ENCODE measurements at places on chromosomes 16 and 17. TPM values are rescaled to one million over a fixed set of nuclear protein-coding genes. Genes with fewer than 3 reads are reported as not detected.

DNA sequence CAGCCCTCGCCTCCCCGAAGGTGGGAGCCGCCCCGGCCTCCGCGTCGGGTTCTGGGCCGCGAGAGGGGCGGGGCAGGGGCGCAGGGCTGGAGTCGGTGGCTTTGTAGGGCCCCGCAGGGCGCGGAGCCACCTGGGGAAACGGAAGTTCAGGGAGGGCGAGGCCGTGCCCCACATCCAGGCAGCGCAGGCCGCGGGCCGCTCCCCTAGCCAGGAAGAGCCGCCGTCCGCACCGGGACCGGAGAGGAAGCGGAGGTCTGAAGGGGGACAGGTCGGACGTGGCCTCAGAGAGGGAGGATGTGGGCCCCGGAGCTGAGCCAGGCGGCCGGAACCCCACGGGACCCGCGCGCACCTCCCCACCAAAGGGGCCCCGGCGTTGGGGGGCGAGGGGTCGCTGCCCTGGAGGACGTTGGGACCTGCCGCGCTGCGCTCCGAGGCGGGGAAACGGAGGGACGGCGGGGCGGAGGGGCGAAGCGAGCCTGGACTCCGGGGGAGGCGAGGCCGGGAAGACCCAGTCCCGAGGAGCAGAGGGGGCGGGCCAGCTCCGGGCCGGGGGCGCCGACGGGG is 482 bp upstream of the SLC16A3 start:
- DNase-seq: no peak

DNA sequence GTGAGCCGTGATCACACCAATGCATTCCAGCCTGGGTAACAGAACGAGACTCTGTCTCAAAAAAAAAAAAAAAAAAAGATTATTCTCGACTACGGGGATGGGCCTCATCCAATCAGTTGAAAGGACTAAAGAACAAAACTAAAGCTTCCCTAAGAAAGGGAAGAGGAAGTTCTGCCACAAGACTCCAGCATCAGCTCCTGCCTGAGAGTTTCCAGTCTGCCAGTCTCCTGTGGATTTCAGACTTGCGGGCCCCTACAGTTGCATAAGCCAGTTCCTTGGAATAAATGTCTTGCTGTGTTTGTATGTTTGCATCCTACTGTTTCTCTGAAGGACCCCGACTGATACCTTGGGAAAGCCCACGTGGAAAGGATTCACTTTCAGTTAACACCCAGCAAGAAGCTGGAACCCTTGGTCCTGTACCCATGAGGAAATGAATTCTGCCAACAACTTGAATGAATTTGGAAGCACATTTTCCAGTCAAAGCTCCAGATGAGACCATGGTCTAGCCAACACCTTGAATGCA is 26.3 kb upstream of the FZD2 start:
- DNase-seq: no peak

GRCh38 chr17:74798239-74798707 is 22.1 kb upstream of the NAT9 start:
- no peak for DNase-seq

DNA sequence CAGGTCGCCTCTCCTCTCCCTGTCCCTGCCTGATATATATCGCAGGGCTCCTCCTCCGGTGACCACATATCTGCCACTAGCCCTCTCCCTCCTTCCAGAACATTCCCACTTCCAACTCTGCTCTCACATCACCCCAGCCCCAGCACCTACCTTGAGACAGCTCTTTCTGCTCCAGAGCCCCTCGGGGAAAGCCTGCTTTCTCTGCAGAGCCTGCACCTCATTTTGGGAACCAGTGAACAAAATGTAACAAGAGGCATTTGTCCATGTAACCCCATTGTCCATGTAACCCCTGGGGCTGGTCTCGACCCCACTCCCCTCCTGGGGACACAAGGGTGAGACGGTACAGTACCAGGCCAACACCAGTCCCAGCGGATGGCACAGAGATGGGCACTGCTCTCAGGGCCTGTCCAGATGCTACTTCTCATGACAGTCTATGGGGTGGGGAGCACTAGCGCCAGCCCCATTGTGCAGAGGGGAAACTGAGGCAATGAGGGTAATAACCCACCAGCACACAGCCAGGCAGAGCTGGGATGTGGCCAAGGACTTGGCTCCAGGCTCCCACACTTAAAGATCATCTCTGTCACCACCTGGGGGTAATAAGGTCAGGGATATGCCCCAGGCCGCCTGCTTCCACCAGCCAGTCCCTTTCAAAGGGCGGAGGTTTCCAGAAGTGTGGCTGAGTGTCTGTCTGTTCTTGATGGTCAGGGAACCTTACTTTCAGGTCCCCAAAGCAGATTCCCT is 42.9 kb downstream of the TBC1D16 start:
- no peak for DNase-seq

- DNase-seq: no peak
Observed at GRCh38 chr16:49560004-49560830, 186.6 kb downstream of the C16orf78 start.

- no peak for DNase-seq
Observed at GRCh38 chr17:19343671-19344151, 18.8 kb downstream of the B9D1 start.

DNA sequence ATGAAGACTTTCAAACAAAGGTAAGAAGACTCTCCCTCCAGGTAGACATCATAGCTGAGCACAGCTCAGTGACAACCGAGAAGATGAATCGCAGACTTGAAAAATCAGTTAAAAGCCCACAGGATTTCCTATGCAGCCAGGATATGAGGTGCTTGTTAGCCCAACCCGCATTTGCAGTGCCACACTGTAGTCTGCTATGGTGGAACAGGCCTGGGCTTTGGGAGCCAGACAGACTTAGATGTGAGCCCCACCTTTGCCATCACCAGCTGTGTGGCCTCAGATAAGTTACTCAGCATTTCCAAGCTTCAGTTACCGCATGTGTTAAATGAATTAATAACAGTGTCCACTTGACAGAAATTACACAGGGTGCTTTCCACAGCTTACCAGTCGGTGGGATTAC is 204.4 kb upstream of the HS3ST3A1 start:
- no peak for DNase-seq

GRCh38 chr16:75105306-75106061 is 11.1 kb downstream of the LDHD start:
- no peak for DNase-seq

DNA sequence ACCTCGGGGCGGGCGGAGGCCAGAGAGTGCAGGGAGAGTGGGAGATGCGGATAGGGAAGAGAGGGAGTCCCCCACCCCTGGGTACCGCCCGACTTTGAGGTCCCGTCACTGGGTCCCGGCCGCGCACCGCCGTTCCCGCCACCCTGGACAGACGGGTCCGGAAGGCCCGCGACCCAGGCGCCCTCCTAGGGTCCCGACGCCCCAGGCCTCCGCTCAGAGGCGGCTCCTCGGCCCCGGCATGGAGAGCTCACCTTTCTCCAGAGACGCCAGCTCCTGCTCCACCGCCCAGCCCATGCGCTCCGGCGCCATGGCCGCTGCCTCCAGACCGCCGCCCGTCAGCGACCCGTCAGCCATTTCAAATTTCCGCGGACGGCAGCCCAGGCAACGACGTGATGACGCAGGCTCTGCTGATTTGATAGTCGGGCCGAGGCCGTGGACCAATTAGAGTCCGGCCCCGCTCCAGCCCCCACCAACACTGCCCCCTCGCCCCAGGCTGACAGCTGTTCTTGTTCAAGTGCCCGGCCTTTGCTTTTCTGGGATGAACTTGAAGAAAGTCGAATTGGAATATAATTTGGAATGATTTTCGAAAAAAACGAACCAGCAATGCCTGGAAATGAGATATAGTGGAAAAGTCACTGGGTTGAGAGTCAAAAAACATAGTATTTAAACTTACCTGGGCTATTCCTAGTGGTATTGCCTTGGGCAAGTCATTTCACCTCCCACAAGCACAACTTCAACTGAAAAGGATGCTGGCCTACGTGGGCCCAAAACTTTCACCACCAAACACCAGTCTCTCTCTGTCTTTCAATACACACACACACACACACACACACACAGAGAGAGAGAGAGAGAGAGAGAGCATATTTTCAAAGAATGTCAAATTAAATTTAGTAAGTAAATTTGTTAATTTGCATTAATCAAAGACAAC is at the start of gene SHCBP1:
TSS of gene SHCBP1 (minus strand) at position 374 of the 928 bp plus-strand sequence. CDS start at position 354, 20 bp downstream.
- DNase-seq: peak; percentile 74

DNA sequence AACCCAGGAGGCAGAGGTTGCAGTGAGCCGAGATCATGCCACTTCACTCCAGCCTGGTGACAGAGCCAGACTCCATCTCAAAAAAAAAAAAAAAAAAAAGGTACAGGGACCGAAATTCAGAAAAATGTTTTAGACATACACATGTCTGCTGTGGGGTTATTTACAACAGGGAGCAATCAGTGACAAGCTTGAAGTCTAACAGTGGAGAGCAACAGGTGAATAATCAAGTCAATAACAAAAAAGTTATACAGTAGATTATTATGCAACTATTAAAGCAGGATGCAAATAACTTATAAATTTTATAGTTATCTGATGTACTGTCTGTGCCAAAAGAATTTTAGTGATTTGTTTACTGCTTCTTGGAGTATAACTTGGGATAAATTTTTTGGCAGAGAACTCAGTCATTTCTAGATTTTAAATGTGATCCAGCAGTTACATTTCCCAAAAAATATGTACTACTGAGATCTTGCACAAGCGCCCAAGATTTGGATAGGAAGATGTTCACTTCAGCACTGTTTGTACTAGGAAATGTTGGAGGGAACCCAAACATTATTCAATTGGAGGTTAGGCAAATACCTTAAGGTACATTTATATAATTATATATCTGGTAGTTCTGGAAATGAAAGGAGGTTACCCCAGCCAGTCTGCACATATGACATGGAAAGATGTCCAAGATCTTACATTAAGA is 34.1 kb downstream of the EEF2K start:
- DNase-seq: no peak

GRCh38 chr16:268141-269053 is 7.3 kb downstream of the RGS11 start:
- DNase-seq: no peak

GRCh38 chr17:73141411-73141810 is 23.4 kb upstream of the SSTR2 start:
- no peak for DNase-seq

DNA sequence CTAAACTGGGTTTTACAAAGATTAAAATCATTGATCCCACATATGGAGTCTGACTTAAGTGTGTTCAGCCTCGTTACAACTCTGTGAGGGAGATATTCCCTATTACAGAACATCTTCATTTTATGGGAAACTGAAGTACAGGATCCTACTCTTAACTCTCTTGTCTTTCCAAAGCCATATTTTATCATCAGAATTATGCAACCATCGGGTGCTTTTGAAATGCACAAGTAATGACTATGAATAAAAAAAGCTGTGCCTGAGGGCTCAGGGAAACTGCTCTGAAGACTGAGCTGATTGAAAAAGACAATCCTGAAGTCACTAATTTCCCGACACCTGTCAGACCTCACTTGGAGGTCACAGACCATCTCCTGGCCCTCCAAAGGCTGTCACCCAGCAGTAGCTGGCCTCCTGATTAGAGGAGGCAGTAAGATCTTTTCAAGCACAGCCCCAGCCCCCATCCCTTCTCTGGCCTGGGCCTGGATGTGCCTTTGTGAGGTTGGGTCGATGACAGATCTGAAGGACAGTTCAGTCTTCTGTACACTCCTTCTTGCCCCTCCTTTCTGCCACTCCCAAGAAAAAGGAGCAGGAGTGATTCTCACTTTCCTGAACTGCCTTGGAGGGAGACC is 5.6 kb downstream of the AKAP1 start:
- no peak for DNase-seq

GRCh38 chr17:80222376-80223141 is 2.3 kb downstream of the SLC26A11 start:
- no peak for DNase-seq

GRCh38 chr16:81745704-81746558 is 33.2 kb upstream of the PLCG2 start:
- DNase-seq: peak; percentile 88

GRCh38 chr16:65889533-65889966 is 476.9 kb upstream of the CDH5 start:
- DNase-seq: no peak

DNA sequence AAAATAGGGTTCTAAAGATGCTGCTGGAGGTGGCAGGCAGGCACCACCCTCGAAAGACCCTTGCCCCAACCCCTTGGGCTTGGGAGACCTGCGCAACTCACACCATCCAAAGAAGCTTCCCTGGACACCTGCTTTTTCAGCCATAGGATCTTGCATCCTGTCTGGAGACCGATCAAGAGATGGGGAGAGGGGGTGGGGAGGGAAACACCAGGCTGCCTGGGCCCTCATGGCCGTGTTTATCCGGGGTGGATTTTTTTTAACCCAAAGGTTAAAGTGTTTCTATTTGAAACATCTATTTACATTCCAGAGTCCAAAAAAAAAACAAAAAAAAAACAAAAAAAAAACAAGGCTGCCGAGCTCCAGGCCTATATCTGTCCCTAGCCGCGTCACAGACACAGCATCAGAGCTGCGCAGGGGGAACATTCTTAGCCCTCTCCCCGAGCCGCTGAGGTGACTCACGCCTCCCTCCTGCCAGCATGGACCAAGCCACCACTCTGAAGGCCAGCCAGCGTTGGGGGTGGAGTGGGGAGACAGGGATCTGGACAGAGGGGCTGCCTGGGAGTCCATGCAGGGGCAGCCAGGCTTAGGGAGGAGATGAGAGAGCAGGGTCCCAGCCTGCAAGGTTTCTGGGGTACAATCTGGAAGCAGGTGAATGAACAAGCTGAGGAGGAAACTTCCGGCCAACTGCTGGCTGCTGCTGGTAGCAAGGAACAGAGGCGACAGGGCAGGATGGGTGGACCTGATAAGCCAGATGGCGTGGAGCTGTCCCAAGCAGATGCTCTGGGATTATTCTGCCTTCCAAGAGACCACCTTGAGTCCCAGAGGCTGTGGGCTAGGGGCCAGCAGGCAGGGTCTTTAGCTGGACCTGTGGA is 14.8 kb downstream of the HDAC5 start:
- DNase-seq: peak; percentile 81

- no peak for DNase-seq
Observed at GRCh38 chr17:74954665-74955421, 17.7 kb downstream of the HID1 start.

- DNase-seq: no peak
Observed at GRCh38 chr17:64174686-64175456, 44.9 kb upstream of the ERN1 start.

Gene PERCC1
- not detected for total RNA-seq

Gene CDIP1
- total RNA-seq: 0.18 TPM

Gene LLGL2
- 25.2 TPM for total RNA-seq

Gene TNFRSF13B
- 0.31 TPM for total RNA-seq

Gene ZFPM1
- total RNA-seq: 32.7 TPM

Gene NAA38
- 54.7 TPM for total RNA-seq
